ENCODE measurements at places on chromosomes 5 and 9.

GRCh38 chr5:128358826-128359225 lies 179.2 kb downstream of the FBN2 start:
- DNase-seq: no peak

GRCh38 chr5:137672001-137672400 lies 63.9 kb downstream of the KLHL3 start:
- DNase-seq: no peak

DNA sequence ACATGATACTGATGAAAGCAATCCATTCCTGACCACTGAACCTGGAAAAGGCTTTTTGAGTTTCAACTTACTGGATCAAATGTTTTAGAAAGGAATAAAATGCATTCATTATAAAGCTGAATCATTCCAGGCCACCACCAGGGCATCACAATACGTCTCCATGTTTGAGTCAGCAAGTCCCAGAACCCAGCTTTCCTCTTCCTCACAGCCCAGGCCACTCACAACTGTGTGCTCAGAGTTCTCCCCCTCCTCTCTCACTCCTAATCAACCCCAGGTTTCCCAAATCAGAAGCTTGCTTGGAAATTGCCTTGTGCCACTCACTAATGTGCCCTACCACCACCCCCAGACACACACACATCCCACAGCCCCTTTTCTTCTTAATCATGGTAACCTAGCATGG lies 91.7 kb downstream of the GNA14 start:
- DNase-seq: no peak

GRCh38 chr5:37495210-37495609 lies 116.1 kb downstream of the WDR70 start:
- no peak for DNase-seq

GRCh38 chr5:60841361-60841760 lies 2.7 kb downstream of the ELOVL7 start:
- no peak for DNase-seq

Measured in HEK293T (cell line).